ENCODE measurements at places on chromosomes 13 and 19. TPM values are rescaled to one million over a fixed set of nuclear protein-coding genes. Genes with fewer than 3 reads are reported as not detected.

- no peak for DNase-seq
- H3K27me3 ChIP-seq: peaks cover 2% of the 10 kb centered on the region
- peak overlapping the region; percentile 69 for H3K27ac ChIP-seq
- peaks cover 4% of the 10 kb centered on the region for H3K36me3 ChIP-seq
- no peak overlapping the region for H3K4me3 ChIP-seq
Observed at GRCh38 chr19:29686285-29686805, 21.1 kb downstream of the PLEKHF1 start.

GRCh38 chr19:50328224-50328872, 829 bp downstream of the KCNC3 start:
- peaks cover 47% of the 10 kb centered on the region for H3K27me3 ChIP-seq
- peaks cover 8% of the 10 kb centered on the region for H3K36me3 ChIP-seq
- H3K4me3 ChIP-seq: no peak overlapping the region
- no peak for DNase-seq
- no peak overlapping the region for H3K27ac ChIP-seq
- peaks cover 46% of the 10 kb centered on the region for H3K4me1 ChIP-seq

- no peak overlapping the region for H3K27ac ChIP-seq
- no peak for DNase-seq
- H3K36me3 ChIP-seq: peaks cover 8% of the 10 kb centered on the region
- peaks cover 7% of the 10 kb centered on the region for H3K4me1 ChIP-seq
Observed at GRCh38 chr19:49136771-49137171, 17.4 kb downstream of the PPFIA3 start.

GRCh38 chr19:16628984-16629691, 1.1 kb upstream of the MED26 start:
- H3K36me3 ChIP-seq: peaks cover 4% of the 10 kb centered on the region
- peaks cover 5% of the 10 kb centered on the region for H3K27me3 ChIP-seq
- H3K27ac ChIP-seq: peak overlapping the region; percentile 97
- no peak for DNase-seq
- peaks cover 36% of the 10 kb centered on the region for H3K4me1 ChIP-seq

DNA sequence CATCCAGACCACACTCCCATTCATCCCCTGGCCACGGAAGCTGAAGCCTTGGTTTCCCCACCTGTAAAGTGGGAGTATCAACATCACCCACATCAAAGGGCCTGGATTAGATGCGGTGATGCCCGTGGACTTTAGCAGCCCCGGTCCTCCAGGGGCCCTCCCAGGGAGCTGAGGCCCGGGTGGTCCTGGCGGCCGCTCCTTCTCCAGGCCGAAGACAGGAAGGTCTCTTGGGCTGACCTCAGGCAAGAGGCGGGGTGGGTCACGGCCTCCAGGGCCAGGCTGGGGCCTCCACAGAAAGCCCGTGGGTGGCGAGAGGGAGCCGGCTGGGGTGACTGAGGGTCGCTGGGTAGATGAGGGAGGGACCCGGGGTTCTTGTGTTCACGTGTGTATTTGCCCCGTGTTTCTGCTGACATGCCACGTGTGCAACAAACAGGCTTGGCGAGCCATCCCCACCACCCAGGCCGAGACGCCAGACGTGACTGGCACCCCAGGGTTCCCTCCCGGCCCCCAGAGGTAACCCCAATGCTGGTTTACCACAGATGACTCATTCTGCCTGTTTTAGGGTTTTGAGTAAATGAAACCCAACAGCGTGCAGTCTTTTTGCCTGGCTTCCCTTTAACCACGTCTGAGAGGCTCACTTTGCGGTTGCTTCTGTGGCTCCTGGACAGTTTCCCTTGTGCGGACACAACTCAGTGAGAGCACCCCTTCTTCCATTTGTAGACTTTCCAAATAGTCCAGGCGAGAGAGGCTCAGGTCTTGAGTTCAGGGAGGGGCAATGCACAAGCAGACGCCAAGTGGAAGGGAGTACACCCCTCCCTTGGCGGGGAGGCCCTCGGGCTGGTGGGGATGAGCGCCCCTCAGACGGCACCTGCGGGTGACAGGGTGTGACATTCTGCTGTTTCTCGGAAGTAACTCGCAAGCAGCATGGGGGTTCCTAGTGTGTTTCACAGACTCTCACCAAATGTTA, 42.9 kb downstream of the C13orf46 start:
- no peaks in the 10 kb centered on the region for H3K36me3 ChIP-seq
- H3K4me3 ChIP-seq: peak overlapping the region; percentile 35
- peak; percentile 60 for DNase-seq
- peaks cover 18% of the 10 kb centered on the region for H3K4me1 ChIP-seq

DNA sequence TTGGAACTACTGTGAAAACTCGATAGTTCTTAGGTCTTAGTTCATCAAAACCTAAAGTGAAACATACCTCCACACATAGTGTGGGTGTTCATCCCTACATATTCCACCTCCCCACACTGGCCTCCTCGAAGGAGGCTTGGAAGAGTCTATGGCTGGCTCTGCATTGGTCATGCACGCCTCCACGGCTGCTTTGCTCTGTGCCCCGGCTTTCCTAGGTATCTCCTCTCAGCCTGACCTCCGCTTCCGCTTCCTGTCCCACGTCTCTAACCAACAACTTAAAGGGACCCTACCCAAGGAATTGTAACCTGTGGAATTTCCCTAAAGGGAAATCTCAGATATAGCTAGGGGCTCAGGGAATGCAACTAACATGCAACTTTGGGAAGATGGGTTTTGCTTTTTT, 79.7 kb upstream of the MBNL2 start:
- H3K4me3 ChIP-seq: no peak overlapping the region
- DNase-seq: no peak
- no peak overlapping the region for H3K27ac ChIP-seq
- no peaks in the 10 kb centered on the region for H3K27me3 ChIP-seq
- H3K4me1 ChIP-seq: peaks cover 3% of the 10 kb centered on the region

DNA sequence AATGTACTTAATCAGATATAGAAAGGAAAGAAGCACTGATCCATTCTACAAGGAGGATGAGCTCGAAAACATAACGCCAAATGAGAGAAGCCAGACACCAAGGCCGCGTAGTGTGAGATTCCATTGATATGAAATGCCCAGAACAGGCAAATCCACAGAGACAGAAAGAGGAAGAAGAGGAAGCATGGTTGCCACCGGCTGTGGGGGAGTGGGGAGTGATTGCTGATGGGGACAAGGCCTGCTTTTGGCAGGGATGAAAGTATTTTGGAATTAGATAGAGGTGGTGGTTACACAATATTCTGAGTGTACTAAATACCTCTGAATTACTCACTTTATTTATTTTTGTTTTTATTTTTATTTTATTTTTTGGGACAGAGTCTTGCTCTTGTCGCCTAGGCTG, 50.2 kb upstream of the KLF2 start:
- H3K27me3 ChIP-seq: no peaks in the 10 kb centered on the region
- H3K36me3 ChIP-seq: no peaks in the 10 kb centered on the region
- no peak overlapping the region for H3K27ac ChIP-seq
- no peaks in the 10 kb centered on the region for H3K4me1 ChIP-seq

DNA sequence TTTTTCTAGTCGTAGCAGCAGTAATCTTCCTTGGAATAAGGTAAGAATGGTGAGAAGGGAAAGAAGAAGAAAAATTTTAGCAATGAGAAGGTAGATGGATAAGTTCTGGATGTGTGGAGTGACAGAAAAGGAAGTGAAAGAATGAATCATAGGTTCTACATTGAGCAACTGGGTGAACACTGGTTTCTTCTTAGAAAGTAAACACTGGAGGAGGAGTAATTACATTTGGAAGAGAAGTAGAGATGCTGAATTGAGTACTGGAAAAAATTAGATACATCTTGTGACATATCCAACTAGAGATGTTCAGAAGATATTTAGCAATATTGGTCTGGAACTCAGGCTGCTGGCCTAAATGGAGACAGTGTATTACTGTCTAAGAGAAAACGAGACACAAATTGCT, 148.5 kb downstream of the GPC5 start:
- no peak overlapping the region for H3K27ac ChIP-seq
- H3K27me3 ChIP-seq: no peaks in the 10 kb centered on the region
- H3K4me1 ChIP-seq: no peaks in the 10 kb centered on the region
- no peaks in the 10 kb centered on the region for H3K36me3 ChIP-seq

GRCh38 chr19:39795001-39795400, 16.3 kb downstream of the LEUTX start:
- no peaks in the 10 kb centered on the region for H3K4me1 ChIP-seq
- H3K27ac ChIP-seq: no peak overlapping the region
- peaks cover 5% of the 10 kb centered on the region for H3K27me3 ChIP-seq
- no peaks in the 10 kb centered on the region for H3K36me3 ChIP-seq

DNA sequence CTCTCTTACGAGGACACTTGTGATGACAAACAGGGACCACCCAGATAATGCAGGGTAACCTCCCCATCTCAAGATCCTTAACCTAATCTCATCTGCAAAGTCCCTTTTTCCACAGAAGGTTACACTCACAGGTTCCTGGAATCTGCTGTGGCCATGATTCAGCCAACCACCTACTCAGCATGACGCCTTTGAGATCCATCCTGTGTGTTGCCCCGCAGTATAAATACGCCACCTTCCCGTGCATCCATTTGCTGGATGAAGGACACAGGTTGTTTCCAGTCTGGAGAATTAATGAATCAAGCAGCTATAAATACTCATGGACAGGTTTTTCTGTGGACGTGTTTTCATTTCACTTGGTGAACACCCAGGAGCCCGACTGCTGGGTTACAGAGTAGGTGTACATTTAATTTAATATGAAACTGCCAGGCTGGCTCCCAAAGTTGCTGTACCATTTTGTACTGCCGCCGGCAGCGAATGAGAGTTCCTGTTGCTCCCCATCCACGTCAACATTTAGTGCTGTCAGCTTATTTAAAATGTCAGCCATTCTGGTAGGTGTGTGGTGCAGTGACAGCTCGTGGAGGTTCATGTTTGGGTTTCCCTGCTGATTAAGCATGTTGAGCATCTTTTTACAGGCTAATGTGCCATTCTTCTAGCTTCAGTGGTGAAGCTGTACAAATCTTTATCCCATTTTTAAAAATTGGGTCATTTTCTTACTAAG, 40.2 kb downstream of the ELL start:
- DNase-seq: no peak
- peaks cover 7% of the 10 kb centered on the region for H3K27me3 ChIP-seq
- no peaks in the 10 kb centered on the region for H3K36me3 ChIP-seq
- peaks cover 77% of the 10 kb centered on the region for H3K4me1 ChIP-seq

CAPN12 gene
- polyA plus RNA-seq: 55.1 TPM
